ENCODE measurements at places on chromosomes 11 and 22. TPM values are rescaled to one million over a fixed set of nuclear protein-coding genes. Genes with fewer than 3 reads are reported as not detected.

DNA sequence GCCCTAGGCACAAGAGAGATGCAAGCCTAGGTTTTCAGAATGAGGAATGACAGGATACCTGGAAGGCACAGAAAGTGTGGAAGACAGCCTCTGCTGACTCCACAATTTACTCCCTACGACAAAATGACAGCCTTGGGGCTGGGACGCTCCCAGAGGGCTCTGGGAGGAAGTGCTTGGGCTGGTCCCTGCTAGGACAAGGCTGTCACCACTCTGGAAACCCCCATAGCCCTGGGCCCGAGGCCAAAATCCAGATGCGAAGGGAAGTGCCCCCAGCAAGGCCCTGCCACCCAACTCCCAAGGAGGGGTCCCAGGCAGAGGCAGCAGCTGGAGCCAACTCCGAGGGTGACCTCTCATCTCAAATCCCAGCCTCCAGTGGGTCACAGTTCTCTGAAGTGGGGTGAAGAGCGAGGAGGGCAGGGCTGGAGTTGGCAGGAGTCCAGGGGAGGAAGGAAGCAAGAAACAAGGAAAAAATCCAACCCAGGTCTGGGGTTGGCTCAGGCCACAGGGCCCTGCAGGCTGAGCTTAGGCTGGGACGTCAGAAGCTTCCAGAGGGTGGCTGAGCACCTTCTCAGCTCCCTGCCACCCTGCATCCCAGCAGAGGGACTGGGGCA lies 6.3 kb upstream of the CDC42EP2 start:
- DNase-seq = no peak
- no peaks in the 10 kb centered on the region for H3K36me3 ChIP-seq
- H3K4me3 ChIP-seq = no peak overlapping the region
- no peaks in the 10 kb centered on the region for H3K27me3 ChIP-seq
- H3K4me1 ChIP-seq = peaks cover 2% of the 10 kb centered on the region
- H3K27ac ChIP-seq = no peak overlapping the region

DNA sequence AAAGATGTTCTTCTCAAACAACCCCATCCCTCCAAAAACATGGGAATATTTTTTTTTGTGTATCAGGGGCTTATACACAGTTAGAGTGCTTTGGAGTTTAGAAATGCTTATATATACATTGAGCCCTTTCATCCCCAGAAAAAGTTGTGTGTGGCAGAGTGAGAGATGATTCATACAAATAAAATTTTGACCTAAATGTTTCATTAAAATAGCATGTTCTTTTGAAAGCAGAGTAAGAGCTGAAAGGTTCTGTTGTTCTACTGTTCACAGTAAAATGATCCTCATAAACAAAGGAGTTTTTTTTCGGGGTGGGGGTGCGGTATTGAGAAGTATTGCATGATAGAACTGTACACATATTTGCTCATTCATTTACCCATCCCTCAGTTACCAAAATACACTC lies 512.4 kb downstream of the DLG2 start:
- no peak overlapping the region for H3K27ac ChIP-seq
- no peaks in the 10 kb centered on the region for H3K27me3 ChIP-seq
- H3K4me3 ChIP-seq = no peak overlapping the region
- DNase-seq = no peak

DNA sequence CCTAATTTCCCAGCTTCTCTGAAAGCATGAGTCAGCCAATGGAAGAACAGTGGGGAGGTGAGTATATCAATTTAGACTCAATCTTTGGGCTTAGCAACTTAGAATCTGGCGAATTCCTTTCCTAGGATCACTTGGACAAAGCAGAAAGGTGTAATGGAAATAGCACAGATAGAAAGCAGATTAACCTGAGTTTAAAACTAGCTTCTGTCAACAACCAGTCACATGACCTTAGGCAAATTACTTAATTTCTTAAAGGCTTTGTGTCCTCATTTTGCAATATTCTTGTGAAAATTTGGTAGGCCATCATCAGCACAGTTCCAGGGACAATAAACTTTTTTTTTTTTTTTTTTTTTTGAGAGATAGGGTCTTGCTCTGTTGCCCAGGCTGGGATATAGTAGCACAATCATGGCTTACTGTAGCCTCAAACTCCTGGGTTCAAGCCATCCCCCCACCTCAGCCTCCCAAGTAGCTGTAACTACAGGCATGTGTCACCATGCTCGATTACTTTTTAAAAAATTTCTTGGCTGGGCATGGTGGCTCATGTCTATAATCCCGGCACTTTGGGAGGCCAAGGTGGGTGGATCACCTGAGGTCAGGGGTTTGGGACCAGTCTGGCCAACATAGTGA lies 40.8 kb upstream of the PCF11 start:
- H3K4me3 ChIP-seq = no peak overlapping the region
- H3K27ac ChIP-seq = no peak overlapping the region
- no peak for DNase-seq
- H3K4me1 ChIP-seq = no peaks in the 10 kb centered on the region
- no peaks in the 10 kb centered on the region for H3K27me3 ChIP-seq
- H3K36me3 ChIP-seq = no peaks in the 10 kb centered on the region

DNA sequence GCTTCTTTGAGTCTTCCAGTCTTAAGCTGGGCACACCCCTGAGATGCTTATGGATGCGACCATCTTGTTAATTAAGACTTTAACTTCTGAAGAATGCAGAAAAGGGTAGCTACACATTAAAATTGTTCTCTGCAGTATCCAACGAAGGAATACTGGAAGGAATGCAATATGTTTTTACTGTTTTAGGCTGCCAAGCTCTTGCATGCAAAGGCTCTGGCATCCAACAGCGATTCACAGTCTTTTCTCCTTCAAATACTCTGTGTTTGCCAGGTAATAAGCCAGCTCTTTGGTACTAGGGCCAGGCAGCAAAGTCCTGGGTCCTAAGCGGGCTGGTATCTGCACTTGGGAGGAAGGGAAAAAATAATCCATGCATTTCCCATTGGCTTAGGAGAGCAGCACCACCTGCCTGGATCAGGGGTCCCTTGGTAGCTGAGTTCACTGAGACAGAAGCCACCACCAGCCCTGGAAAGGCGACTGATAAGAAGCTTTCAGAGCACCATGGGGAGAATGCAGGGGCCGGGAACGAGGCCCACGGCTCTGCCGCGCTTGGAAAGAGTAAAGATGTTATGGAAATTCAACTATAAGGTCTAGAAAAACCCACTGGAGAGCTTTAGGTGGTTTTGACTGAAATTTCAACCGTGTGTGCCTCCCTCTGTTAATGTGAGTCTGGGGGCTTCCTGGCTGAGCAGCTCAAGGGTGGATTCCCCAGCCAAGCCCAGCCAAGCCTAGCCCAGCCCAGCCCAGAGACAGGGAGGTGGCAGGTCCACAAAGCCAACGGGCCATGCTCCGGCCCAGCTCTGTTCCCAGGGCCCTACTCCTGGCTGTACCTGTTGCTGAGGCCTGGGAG lies 67.0 kb upstream of the CCND1 start:
- no peak for DNase-seq
- H3K36me3 ChIP-seq = no peaks in the 10 kb centered on the region
- no peaks in the 10 kb centered on the region for H3K4me1 ChIP-seq

Gene FOLH1
- total RNA-seq = not detected

GRCh38 chr11:7160814-7161489 lies 72.2 kb downstream of the RBMXL2 start:
- H3K36me3 ChIP-seq = no peaks in the 10 kb centered on the region
- H3K27ac ChIP-seq = no peak overlapping the region
- no peak for DNase-seq
- H3K27me3 ChIP-seq = peaks cover 39% of the 10 kb centered on the region
- H3K4me3 ChIP-seq = no peak overlapping the region

Gene CARD10
- total RNA-seq = 32.0 TPM

Gene FGF4
- total RNA-seq = not detected

Gene MEI1
- total RNA-seq = 0.64 TPM

- DNase-seq = no peak
- H3K36me3 ChIP-seq = peaks cover 20% of the 10 kb centered on the region
- H3K4me1 ChIP-seq = peaks cover 15% of the 10 kb centered on the region
- no peak overlapping the region for H3K4me3 ChIP-seq
- no peaks in the 10 kb centered on the region for H3K27me3 ChIP-seq
These were observed 2.8 kb downstream of the POLR3H start for GRCh38 chr22:41541484-41541883.

GRCh38 chr11:43504316-43504950 lies 145.7 kb downstream of the TTC17 start:
- no peak overlapping the region for H3K4me3 ChIP-seq
- peaks cover 8% of the 10 kb centered on the region for H3K27me3 ChIP-seq
- peak; percentile 12 for DNase-seq
- H3K27ac ChIP-seq = no peak overlapping the region
- H3K36me3 ChIP-seq = no peaks in the 10 kb centered on the region

DNA sequence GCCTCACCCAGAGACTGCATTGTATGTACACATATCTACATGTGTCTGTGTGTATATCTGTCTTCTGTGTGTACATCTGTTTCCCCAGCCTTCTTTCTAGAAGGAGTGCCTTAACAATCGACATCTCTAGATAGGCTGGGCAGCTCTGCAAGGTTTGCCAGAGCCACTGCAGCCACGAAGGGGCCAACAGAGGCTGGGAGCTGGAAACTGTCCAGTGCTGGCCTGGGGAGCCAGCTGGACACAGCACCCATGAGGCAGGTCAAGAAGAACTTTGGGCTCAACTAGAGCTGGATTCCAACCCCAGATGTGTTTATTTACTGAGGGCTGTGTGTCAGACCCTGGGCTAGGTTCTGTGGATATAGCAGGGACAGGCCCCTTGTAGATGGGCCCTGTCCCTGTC lies 3.3 kb downstream of the SGSM1 start:
- H3K27me3 ChIP-seq = no peaks in the 10 kb centered on the region
- H3K36me3 ChIP-seq = no peaks in the 10 kb centered on the region
- H3K4me3 ChIP-seq = no peak overlapping the region
- H3K27ac ChIP-seq = no peak overlapping the region
- H3K4me1 ChIP-seq = peaks cover 13% of the 10 kb centered on the region

Gene TSGA10IP
- total RNA-seq = not detected

DNA sequence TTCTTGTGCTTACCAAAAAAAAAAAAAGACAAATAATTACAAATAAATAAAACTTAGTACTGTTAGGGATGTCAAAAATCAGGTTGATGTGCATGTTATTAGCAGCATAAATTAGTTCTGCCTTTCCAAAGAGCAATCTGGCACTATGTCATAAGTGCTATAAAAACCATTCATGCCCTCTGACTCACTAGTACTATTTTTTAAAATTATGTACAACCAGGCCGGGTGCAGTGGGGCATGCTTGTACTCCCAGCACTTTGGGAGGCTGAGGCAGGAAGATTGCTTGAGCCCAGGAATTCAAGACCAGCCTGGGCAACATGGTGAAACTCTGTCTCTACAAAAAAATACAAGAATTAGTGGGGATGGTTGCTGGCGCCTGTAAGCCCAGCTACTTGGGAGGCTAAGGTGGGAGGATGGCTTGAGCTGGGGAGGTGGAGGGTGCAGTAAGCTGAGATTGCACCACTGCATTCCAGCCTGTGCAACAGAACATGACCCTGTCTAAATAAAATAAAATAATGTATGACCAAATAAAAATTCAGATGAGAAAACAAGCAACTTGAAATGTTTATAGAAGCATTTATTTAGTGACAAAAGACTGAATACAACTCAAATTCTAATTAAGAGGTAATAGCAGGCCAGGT lies 25.3 kb downstream of the UEVLD start:
- peaks cover 5% of the 10 kb centered on the region for H3K36me3 ChIP-seq
- H3K27ac ChIP-seq = no peak overlapping the region
- no peak overlapping the region for H3K4me3 ChIP-seq
- DNase-seq = no peak
- H3K27me3 ChIP-seq = no peaks in the 10 kb centered on the region

Gene ME3
- 0.30 TPM for total RNA-seq

- H3K36me3 ChIP-seq = no peaks in the 10 kb centered on the region
- DNase-seq = peak; percentile 37
- no peak overlapping the region for H3K4me3 ChIP-seq
- H3K27me3 ChIP-seq = peaks cover 4% of the 10 kb centered on the region
- H3K4me1 ChIP-seq = peaks cover 3% of the 10 kb centered on the region
These were observed 18.7 kb upstream of the JHY start for GRCh38 chr11:122863704-122864326.

DNA sequence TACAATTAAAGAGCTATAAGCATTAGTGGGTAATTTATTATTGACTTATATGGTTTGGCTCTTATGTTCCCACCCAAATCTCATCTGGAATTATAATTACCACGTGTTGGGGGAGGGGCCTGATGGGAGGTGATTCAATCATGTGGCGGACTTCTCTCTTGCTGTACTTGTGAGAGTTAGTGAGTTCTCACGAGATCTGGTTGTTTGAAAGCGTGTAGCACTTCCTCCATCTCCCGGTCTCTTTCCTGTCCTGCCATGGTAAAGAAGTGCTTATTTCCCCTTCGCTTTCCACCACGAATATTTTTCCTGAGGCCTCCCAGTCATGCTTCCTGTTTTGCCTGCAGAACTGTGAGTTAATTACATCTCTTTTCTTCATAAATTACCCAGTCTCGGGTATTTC lies 28.1 kb upstream of the CHORDC1 start:
- DNase-seq = no peak
- H3K36me3 ChIP-seq = no peaks in the 10 kb centered on the region
- no peak overlapping the region for H3K27ac ChIP-seq
- no peaks in the 10 kb centered on the region for H3K27me3 ChIP-seq

DNA sequence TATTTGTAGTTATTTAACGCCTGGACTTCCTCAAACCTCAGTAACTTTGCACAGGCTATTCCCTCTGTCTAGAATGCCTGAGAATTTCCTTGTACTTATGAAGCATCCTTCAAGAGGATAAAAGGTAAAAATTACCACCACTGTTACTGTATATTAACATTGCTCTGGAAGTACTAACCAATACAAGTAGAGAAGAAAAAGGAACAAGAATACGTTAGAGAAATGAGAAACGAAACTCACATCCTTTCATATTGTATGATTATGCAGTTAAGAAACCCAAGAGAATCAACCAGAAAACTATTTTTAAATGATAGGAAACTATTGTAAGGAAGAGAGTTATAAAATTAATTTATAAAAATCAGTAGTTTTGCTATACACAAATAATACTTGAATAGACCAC lies 48.2 kb upstream of the OR5P2 start:
- H3K36me3 ChIP-seq = no peaks in the 10 kb centered on the region
- H3K27ac ChIP-seq = no peak overlapping the region
- H3K4me3 ChIP-seq = no peak overlapping the region
- DNase-seq = no peak
- H3K27me3 ChIP-seq = peaks cover 39% of the 10 kb centered on the region
- H3K4me1 ChIP-seq = no peaks in the 10 kb centered on the region

GRCh38 chr22:37167176-37167980 lies 17.7 kb upstream of the IL2RB start:
- DNase-seq = no peak
- H3K4me1 ChIP-seq = peaks cover 21% of the 10 kb centered on the region
- no peak overlapping the region for H3K27ac ChIP-seq
- no peak overlapping the region for H3K4me3 ChIP-seq
- no peaks in the 10 kb centered on the region for H3K36me3 ChIP-seq
- no peaks in the 10 kb centered on the region for H3K27me3 ChIP-seq

GRCh38 chr22:43749473-43749872 lies 62.6 kb downstream of the EFCAB6 start:
- no peak overlapping the region for H3K27ac ChIP-seq
- H3K4me3 ChIP-seq = no peak overlapping the region
- no peaks in the 10 kb centered on the region for H3K36me3 ChIP-seq
- peaks cover 89% of the 10 kb centered on the region for H3K27me3 ChIP-seq

Gene LRRC55
- total RNA-seq = not detected
